ENCODE measurements at places on chromosomes 3 and 15.

- no peak for DNase-seq
Observed at GRCh38 chr15:51443282-51443914, 101.9 kb downstream of the GLDN start.

DNA sequence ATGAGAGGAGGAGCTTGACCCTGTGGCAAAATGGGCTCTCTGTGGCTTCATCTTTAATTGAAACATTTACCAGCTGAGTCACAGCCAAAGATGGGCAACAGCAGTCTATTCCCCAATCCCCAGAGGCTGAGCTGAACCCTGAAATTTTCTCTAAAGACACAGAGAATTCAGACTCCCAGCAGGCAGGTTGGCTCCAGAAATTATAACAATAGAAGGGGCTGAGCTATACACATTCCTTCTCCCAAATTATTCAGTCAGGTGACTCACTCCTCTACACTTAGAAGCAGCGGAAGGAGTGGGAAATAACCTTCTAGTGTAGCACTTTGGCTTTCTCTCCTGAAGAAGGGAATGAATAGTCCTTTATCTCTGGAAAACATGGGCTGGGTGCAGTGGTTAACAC lies 264.3 kb upstream of the ARHGEF26 start:
- DNase-seq = no peak

GRCh38 chr15:101810456-101810855 lies 1.5 kb upstream of the OR4F15 start:
- no peak for DNase-seq

DNA sequence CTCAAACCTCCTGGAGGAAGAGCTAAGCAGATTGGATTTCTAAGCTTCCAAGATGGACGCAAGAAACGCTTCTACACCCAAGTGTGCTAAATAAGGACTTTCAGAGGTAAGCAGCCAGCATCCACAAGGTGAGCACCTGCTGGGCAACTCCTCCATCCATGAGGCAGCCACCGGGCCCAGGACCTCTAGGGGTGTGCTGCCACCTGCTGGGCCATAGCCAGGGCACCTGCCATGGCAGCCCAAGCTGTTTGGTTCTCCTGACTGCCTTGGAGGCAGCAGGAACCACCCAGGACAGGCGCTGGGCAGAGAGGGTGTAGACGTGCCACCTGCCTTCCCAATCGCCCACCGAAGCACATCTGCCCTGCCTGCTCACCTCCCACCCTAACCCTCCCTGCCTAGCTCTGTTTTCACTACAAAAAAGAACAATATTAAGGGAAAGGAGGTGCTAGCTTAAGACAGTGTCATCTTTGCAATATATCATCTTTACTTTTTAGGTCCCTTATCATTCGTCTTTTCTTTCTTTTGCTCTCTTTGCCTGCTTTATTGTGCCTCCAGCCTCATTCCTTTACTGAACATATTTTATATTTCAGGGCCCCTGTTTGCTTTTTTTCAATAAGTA lies 12.9 kb downstream of the C15orf62 start:
- DNase-seq = peak; percentile 82

- DNase-seq = no peak
Observed at GRCh38 chr3:115270849-115271248, 123.8 kb upstream of the ZBTB20 start.

DNA sequence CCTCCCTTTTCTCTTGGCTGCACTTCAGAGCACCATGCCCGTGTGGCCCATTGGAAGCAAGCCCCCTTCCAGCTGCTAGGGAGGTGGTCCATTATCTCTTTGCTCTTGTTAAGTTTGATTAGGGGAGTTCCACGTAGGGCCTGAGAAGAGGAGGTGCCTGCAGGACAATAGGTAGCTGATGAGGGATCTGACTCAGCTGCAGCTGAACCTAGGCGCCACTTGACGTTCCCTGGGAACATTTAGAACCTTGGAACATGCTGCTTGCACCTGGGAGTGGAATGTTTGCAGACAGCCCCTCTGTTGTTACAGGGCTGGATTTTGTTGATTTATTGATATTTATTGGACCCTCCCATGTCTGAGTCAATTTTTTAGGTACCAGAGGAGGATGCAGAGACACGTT lies 4.7 kb downstream of the SMAD3 start:
- no peak for DNase-seq

DNA sequence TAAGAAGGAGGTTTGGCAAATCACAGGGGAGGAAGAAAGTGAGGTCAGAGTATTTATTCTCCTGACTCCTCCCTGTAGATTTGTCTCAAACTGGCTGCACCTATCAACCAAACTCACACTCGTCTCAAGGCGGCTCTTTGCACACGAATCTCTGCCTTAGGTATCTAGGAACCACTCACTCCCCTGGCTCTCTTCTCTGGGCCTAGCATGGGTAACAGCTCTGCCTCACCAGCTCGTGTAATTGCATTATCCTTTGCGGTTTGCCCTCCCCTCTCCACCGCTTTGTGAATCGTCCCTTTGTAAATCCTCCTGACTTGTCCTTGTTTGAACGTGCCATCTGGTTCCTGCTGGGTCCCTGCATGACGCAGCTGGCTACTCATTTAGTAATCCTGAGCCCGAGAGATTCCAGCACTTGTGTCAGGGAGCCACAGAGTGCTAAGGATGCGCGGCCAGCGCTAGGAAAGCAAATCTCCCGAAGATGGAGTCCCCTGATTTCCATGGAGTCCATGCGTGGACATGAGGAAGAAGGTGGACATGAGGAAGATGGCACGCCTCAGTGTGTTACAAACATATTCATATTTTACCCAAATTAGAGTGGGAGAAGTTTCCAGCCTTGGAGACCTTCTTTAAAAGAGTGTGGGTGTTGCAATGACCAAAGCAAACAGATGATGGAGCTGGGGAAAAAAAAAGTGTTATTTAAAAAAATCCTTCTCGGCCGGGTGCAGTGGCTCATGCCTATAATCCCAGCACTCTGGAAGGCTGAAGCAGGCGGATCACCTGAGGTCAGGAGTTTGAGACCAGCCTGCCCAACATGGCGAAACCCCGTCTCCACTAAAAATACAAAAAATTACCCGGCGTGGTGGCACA lies 26.7 kb downstream of the NRROS start:
- DNase-seq = peak; percentile 99

GRCh38 chr3:128127236-128127635 lies 3.6 kb upstream of the RUVBL1 start:
- no peak for DNase-seq

DNA sequence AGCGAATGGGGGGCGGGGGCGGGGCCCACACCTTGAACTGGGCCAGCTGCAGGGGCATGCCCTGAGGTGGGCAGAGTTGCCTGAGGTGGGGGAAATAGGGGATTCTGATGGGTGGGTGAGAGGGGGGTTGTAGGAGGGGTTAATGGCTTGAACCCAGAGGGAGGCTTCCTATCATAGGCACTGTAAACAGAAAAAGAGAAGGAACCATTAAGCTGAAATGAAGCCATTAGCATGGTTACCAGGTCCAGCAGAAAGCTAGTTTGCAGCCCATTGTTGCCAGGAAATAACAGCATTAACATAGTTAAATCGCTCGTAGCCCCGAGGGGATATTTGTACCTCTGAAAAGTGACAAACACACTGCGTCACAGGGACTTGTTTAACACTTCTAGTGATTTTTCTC lies 29.0 kb downstream of the ETV5 start:
- DNase-seq = no peak

DNA sequence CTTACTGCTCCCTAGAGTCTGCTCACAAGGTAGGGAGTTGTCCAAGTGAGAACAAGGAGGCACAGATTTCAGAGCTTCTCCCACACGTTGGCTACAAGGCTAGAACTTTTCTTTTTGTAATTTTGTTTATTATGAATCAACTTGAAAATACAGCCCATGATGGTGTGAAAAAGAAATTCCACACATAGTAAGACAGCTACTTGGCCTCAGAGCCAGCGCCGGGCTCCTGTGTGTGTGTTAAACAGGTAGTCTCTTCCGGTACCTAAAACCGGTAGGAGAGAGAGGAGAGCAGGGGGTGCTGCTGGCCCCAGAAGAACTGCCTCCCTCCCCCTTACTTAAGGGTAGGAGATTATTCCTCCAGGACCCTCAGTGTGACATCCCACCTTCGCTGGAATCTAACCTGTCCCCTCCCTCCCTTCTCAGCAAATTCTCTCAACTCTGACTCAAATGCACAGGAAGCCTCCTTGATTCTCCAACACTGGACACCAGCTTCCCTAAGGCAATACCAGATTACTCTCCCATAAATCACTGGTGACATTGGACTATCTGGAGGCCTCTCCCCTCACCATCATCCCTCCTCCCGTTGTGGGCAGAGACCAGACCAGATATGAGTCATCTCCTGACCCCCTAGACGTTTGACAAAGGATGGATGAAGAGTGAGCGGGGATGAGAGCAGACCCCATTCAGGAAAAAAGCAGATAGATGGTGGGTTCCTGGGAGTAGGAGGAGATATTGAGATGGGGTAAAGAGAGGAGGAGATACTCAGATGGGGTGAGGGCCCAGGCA lies 4.5 kb upstream of the IP6K1 start:
- DNase-seq = no peak

GRCh38 chr3:52998771-52999513 lies 46.9 kb downstream of the SFMBT1 start:
- DNase-seq = no peak

GRCh38 chr3:181637456-181637855 lies 74.3 kb upstream of the SOX2 start:
- DNase-seq = no peak

DNA sequence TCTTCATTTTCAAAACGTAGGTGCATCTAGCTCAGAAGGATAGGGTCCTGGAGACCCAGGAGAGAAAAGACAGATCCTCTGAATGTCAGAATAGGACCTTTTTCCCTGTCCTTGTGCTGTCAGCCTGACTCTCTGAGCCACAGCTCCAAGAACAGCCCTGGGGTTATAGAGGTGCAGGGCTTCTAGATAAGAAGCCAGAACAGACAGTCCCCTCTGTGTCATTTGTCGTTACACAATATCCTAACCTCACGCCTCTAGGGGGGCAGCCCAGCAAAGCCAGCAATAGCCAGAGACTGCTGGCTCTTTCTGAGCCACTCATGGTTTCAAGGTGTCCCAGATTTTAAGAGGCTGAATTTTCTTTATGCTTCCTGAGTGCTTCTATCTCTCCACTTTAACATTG lies 153.2 kb upstream of the THBS1 start:
- DNase-seq = no peak

GRCh38 chr3:8206971-8207617 lies 294.5 kb upstream of the LMCD1 start:
- DNase-seq = no peak

GRCh38 chr3:45509038-45509767 lies 85.3 kb upstream of the LIMD1 start:
- DNase-seq = peak; percentile 55

- no peak for DNase-seq
Observed at GRCh38 chr15:93170329-93170728, 81.3 kb upstream of the RGMA start.

GRCh38 chr3:157354722-157355121 lies 81.9 kb upstream of the PTX3 start:
- DNase-seq = no peak

GRCh38 chr15:94266789-94267188 lies 35.4 kb downstream of the MCTP2 start:
- no peak for DNase-seq

DNA sequence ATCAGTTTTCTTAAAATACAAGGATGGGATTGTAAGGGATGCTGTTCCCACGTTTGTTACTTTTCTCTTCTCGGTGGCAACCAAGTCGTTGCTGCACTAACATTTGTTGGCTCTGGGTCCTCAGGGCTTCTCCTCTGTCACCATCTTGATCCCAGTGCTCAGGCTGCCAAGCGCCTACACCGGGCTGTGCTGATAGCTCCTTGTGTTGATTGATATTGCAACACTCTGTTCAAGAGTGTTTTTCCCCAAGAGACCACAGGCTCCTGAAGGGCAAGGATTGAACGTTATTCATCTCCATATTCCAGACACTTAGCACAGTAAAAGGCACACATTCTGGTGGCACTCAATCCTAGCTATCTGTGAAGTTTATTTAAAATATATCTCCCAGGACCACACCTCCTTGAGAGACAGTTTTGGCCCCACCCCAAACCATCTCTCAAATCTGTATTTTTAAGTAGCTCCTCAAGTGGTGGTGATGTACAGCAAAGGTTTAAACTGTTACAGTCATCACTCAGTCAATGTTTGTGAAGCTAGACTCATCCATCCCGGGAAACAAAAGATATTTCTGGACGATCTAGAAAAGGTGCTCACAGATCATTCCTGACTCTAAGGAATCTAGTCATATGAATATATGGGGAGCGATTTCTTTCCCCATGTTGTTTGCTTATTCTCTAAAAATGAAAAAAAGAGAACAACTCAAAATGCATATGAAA lies 38.5 kb upstream of the FOXP1 start:
- peak; percentile 51 for DNase-seq

DNA sequence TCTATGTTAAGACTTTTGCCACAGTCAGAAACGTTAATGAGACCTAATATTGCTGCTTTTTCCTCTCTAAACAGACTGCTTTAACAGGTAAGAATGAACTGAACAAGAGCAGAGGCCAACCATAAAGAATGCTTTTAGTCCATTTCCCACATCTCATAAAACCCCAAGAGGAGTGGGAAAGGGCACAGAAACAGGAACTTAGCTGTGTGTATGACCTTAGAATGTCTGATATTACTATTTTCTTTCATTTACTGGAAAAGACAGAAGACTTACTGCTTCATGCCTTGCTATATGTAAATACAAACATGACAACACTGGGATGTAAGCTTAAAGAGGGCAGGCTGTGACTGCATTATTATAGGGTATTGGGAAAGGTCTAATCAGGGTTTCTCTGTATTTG lies 115.0 kb downstream of the ISL2 start:
- DNase-seq = no peak

Data from NCI-H524 (cell line).